ENCODE measurements at places on chromosomes 3 and 15.
A peak's percentile ranks its signal among the peaks of the same experiment; 100 is the strongest.

- no peak for DNase-seq
These were observed 9.6 kb downstream of the NIPA1 start for GRCh38 chr15:22796079-22796478.

GRCh38 chr3:120850381-120851295 is 57.4 kb upstream of the STXBP5L start:
- DNase-seq: no peak

DNA sequence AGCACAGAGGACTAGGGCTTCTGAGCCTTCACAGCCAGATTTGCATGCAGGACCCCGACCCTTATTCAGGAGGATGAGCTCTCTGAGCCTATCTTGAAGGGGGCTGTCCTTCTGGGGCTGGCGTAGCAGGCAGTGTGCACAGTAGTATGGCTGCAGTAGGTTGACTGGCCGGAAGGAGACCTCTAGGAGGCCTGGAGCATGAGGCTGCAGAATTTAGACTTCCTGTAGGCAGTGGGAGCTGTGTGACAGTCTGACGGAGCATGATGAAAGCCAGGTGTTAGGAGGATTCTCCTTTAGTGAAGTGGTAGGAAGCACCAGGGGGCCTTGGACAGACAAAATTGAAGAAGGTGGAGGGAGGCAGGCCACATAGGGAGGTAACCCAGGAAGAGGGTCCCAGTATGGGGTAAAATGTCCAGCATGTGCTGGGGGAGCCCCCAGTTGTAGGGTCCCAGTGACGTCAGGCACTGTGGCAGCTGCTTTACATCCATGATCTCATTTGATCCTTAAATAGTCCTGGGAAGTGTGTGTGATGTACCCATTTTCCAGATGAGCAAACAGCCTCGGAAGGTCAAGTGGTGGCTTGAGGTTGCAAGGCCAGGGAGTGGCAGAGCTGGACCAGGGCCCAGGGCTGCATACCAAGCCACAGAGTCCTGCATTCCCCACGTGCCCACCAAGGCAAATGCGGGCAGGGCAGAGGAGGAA is 36.1 kb downstream of the SPSB4 start:
- DNase-seq: no peak

DNA sequence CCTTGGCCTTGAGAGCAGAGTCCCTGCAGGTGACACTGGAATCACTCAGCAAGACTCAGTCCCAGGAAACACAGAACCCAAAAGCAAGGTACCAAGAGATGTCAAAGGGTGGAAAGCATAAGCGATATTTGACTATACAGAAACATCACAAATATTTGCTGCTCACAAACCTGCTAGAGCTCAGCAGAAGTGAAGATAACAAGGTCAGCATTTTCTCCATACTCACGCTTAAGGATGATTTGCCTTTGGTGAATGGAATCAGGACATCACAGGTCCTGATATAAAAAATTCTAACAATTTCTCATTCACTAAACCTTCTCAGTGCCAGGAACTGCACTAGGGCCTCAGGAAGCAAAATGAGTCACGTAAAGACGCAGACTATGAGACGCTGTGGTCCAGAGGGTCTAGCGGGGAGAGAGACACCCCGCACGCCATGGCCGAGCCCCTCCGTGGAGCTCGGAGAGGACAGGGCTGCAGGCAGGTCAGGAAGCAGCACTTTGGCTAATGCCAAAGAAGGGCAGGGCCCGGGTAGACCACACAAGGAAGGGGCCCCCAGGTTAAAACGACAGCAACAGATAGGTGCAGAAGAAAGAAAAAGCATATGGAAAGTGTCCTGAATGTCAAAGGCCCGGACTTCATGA is 10.7 kb downstream of the PCSK6 start:
- no peak for DNase-seq

GRCh38 chr3:130609166-130609979 is 92.4 kb downstream of the COL6A6 start:
- DNase-seq: no peak

GRCh38 chr3:37221407-37221806 is 47.0 kb upstream of the LRRFIP2 start:
- DNase-seq: no peak

GRCh38 chr3:128864351-128864811 is 15.0 kb upstream of the ACAD9 start:
- DNase-seq: no peak

DNA sequence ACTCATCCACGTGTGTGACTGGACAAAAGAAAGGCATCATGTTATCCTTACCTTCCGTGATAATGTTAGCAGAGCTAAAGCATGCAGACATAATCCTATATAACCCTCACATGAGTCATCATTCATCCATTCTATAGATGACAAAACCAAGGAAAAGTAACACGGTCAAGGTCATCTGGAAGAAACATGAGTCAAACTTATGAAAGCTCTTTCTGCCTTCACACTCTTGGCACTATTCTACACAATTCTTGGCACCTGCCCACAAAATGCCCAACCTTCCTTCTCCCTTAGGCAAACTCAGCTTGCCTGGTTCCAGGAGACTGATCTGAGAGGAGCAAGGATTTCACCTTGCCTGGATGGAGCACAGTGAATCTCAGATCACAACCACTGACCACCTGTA is 66.9 kb downstream of the PRICKLE2 start:
- DNase-seq: no peak

DNA sequence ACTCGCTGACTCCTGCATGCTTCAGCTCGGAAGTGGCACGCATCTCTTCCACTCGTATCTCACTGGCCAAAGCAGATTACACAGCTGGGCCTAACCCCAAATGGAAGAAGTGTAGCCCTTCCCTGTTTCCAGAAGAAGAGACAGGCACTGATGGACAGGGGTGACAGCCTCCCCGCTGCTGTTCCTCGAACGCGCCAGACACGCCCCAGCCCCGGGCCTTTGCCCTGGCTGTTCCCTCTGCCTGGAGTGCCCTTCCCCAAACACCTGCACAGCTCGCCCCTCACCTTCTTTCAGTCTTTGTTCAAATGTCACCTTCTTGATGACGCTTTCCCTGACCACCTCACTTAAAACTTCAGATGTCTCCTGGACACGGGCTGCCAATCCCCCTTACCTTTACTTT is 26.0 kb upstream of the CYP11A1 start:
- DNase-seq: no peak

- DNase-seq: no peak
These were observed 36.2 kb upstream of the TSPAN3 start for GRCh38 chr15:77107068-77107467.

- no peak for DNase-seq
These were observed 300.3 kb downstream of the GABRG3 start for GRCh38 chr15:27271258-27271657.

DNA sequence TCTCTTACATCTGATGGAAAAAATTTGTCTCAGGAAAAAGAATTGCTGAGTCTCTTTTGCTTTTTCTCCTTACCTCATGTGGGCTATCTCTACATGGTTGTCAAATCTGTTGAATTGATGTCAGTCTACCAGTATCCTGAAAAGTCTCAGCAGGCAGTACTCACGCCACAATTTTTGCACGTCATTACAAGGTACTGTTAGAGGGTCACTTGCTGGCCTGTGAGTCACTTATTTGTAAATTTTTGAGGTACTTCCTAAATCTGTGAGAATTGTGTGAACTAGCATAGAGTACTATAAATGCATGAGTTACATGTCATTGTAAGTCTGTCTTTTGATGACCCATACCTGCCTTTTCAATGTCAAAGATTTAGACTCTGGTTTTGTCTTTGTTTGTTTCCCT is 15.9 kb downstream of the HPS3 start:
- no peak for DNase-seq

GRCh38 chr3:40765884-40766283 is 241.1 kb downstream of the ZNF621 start:
- no peak for DNase-seq

- DNase-seq: no peak
These were observed 605.5 kb downstream of the FHIT start for GRCh38 chr3:60645801-60646200.

DNA sequence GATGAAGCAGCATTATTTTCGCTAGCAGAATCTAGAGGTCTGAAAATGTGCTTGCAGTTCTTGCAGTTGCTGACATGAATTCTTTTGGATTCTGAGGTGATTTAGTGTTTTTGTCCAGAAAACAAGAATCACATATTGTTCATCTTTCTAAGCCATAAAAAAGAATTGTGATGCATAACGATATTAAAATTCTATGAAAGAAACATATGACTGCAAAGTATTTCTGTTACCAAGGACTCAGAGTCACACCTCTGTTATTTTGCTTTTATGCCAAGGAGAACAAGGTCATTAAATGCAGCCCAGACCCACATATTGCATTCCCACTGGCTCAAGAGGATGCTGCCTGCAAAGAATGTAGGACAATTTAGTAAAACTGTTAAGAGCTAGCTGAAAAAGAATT is 299.8 kb upstream of the GPR149 start:
- DNase-seq: no peak

DNA sequence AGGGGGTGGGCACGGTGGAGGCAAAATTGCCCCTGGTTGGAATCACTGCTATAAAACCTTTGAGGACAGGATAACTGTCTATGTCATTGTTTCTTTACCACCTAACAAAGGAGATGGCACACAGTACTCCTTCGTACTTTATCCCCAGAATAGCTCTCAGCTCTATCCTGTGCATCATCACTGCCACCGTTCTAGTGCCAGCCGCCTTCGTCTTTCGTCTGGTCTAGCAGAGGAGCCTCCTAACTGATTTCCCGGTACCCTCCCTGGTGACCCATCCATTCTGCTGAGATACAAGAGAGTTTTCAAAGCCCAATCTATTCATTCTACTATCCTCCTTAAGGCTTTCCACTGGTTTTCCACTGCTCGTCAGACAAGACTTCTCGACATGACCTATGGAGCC is 67.9 kb upstream of the PRICKLE2 start:
- DNase-seq: no peak

DNA sequence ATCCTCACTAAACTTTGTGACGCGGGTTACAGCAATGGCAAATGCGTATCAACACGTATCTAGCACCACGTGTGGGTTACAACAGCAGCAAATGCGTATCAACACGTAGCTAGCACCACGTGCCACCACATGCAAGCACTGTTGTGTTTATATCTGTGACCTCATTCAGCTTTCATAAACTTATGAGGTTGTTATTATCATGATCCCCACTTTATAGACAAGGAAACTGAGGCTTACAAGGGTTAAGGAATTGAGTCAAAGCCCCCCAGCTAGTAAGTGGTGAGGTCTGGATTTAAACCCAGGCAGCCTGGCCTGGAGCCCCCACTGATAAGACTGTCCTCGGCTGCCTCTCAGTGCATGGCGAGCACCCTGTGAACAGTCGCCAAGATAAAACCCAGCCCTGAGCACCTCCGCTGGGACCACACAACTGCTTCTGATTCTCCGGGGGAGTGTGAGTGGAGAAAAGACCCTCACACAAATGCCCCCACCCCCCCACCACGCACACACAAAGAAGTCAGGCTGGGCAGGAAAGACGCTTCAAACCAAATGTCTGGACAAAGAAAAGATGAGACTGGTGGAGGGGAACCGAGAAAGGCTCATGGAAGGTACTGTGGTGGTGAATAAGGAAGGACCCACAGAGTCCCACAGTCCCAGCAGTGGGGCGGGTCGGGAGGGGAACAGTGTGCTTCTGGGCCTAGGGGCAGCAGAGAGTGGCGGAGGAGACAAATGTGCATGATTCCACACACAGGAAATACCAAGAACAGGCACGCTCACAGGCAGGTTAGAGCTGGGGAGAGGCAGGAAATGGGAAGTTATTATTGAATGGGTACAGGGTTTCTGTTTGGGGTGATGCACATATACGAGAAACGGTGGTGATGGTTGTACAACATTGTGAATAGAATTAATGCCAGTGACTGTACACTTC is 173.4 kb downstream of the XXYLT1 start:
- DNase-seq: no peak

DNA sequence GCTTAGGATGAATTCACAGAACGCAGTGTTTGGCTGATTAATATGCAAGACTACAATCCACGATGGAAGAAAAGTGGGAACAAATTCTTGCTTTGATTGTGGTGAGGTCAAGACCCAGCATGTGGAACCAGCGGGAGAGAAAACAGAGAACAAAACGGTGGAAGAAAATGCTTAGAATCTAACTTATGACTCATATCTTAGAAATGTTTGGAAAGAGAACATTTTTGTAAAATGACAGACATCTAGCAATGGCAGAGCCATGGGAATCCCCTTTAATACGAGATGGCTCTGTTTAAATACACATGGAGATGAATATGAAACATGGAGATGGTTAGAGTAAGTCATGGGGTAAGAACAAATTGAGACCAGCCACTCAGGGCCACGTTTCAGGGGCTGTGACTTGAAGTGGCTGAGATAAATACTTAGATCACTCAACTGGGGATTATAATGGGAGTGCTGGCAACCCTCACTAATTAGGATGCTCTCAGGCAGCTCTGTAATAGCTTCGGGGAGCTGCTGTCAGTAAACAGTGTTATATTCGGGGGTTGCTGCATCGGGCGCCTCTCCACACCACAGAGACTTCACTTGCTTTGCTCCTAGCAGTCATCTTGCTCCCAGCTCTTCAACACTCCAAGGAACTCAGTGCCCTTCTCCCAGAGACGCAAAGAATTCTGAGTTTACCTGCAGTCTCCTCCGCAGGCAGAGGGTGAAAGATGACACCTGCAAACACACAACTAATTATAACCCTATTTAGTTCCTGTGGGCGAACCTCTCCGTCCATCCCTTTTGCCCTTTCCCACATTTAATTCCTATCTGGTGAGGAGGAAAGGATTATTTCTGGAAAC is 68.0 kb upstream of the ONECUT1 start:
- DNase-seq: no peak

DNA sequence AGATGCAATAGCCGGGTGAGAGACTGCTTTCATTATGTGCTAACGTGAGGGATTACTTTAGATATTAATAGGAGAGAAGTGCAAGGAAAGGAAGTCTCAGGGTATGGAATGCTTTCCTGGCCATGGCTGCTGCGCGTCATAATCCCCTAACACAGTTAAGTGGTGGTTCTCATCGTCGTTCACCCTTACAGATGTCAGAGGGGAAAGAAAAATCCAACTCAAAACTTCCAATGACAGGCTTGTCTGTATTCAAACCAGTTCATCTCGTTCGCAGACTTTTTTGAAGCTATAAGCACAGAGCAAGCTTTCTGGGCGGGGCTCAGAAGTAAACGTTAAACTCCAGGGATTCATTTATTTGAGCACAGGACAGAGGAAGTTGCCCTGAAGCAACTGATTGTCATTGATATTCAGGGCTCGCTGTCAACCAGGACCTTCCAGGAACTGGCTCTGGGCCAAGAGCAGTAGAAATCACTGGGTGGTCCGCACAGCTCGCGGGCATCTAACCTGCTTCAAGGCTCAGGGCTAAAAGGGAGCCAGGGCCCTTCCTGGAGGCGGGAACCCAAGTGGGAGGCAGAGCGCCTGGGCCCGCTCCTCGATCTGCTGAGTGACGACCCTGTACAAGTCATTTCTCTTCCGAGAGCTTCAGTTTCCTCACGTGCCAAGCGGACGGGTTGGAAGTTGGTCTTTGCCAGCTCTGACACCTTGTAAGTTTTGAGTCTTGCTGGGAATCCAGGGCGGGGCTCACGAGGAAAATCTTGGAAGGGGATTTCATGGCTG is 1.1 kb upstream of the LPP start:
- no peak for DNase-seq

DNA sequence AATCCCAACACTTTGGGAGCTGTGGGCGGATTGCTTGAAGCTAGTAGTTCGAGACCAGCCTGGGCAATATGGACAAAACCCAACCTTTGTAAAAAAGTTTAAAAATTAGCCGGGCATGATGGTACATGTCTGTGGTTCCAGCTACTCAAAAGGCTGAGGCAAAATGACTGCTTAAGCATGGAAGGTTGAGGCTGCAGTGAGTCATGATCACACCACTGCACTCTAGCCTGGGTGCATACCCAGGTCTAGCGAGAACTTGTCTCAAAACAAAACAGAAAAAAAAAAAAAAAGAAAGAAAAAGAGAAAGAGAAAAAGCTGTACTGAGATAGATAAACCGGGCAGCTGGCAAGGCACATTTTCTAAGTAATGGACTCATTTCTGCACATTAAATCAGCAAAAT is 10.6 kb downstream of the ARPP19 start:
- peak; percentile 55 for DNase-seq
